HepG2 (cell line): ENCODE measurements at places on chromosomes 11 and 22. TPM values are rescaled to one million over a fixed set of nuclear protein-coding genes. Genes with fewer than 3 reads are reported as not detected.
A peak's percentile ranks its signal among the peaks of the same experiment; 100 is the strongest.

The TMEM218 gene
- 14.0 and 14.2 TPM in 2 replicates for total RNA-seq

The B3GAT1 gene
- not detected in 2 replicates for total RNA-seq

The OR8G1 gene
- not detected in 2 replicates for total RNA-seq

GRCh38 chr11:81246941-81247340 is 1486.7 kb downstream of the FAM181B start:
- H3K36me3 ChIP-seq = no peaks in the 10 kb centered on the region
- H3K4me3 ChIP-seq = no peak overlapping the region
- H3K4me1 ChIP-seq = 0 out of 2 replicates have a peak, but pooled peaks cover 6% of the 10 kb centered on the region
- H3K27ac ChIP-seq = no peak overlapping the region
- H3K27me3 ChIP-seq = no peaks in the 10 kb centered on the region

The LARGE1 gene
- 10.2 and 11.0 TPM in 2 replicates for total RNA-seq

- no peak overlapping the region for H3K27ac ChIP-seq
- no peaks in the 10 kb centered on the region for H3K27me3 ChIP-seq
- H3K4me1 ChIP-seq = no peaks in the 10 kb centered on the region
- H3K4me3 ChIP-seq = no peak overlapping the region
- DNase-seq = no peak
- H3K36me3 ChIP-seq = no peaks in the 10 kb centered on the region
Measured at GRCh38 chr11:104343578-104343977, 179.6 kb upstream of the PDGFD start.

GRCh38 chr11:72721689-72722049 is 30.5 kb downstream of the ARAP1 start:
- H3K36me3 ChIP-seq = peaks cover 47% of the 10 kb centered on the region
- DNase-seq = no peak
- no peaks in the 10 kb centered on the region for H3K27me3 ChIP-seq

The MS4A6A gene
- total RNA-seq = not detected in 2 replicates

GRCh38 chr11:34135439-34135838 is 30.0 kb downstream of the NAT10 start:
- H3K36me3 ChIP-seq = peaks cover 84% of the 10 kb centered on the region
- no peak overlapping the region for H3K27ac ChIP-seq
- no peaks in the 10 kb centered on the region for H3K27me3 ChIP-seq
- H3K4me3 ChIP-seq = no peak overlapping the region

The FDXACB1 gene
- total RNA-seq = 3.4 and 5.5 TPM in 2 replicates

- H3K27me3 ChIP-seq = no peaks in the 10 kb centered on the region
- H3K4me3 ChIP-seq = no peak overlapping the region
- H3K4me1 ChIP-seq = peaks cover 46% of the 10 kb centered on the region
- H3K36me3 ChIP-seq = no peaks in the 10 kb centered on the region
Measured at GRCh38 chr22:31286360-31287255, 5.7 kb downstream of the PIK3IP1 start.

DNA sequence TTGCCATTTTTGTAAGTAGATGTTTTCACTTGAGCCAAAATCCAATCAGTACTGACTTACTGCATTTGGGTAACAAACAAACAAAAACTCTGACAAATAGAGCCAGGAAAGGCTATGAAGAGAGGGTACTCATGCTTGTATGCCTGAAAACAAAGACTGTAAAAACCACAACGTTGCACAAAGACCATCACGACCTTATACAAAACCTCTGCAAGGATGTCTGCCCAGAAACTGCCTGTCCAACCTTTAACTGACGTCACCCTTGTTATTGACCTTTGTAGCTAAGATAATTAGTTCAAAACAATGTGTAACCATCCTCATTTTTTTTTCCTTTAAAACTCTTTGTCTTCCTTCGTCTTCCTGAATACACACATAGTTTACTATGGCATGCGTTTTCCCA is 804 bp upstream of the CREBZF start:
- H3K36me3 ChIP-seq = no peaks in the 10 kb centered on the region
- no peaks in the 10 kb centered on the region for H3K27me3 ChIP-seq
- DNase-seq = no peak
- H3K27ac ChIP-seq = peak overlapping the region; percentile 98
- peak overlapping the region; percentile 95 for H3K4me3 ChIP-seq
- H3K4me1 ChIP-seq = peaks cover 32% of the 10 kb centered on the region

GRCh38 chr11:72226701-72227100 is 2.1 kb downstream of the INPPL1 start:
- no peak overlapping the region for H3K4me3 ChIP-seq
- H3K4me1 ChIP-seq = peaks cover 29% of the 10 kb centered on the region
- H3K36me3 ChIP-seq = peaks cover 25% of the 10 kb centered on the region; the same call in 2 of the 3 replicates

- H3K4me1 ChIP-seq = peaks cover 82% of the 10 kb centered on the region
Measured at GRCh38 chr11:34330653-34331052, 27.2 kb downstream of the ABTB2 start.

The CNGA4 gene
- total RNA-seq = not detected in 2 replicates

- H3K27me3 ChIP-seq = peaks cover 4% of the 10 kb centered on the region
- H3K4me3 ChIP-seq = no peak overlapping the region
- no peaks in the 10 kb centered on the region for H3K4me1 ChIP-seq
- DNase-seq = no peak
Measured at GRCh38 chr11:131683131-131683530, 312.7 kb downstream of the NTM start.

DNA sequence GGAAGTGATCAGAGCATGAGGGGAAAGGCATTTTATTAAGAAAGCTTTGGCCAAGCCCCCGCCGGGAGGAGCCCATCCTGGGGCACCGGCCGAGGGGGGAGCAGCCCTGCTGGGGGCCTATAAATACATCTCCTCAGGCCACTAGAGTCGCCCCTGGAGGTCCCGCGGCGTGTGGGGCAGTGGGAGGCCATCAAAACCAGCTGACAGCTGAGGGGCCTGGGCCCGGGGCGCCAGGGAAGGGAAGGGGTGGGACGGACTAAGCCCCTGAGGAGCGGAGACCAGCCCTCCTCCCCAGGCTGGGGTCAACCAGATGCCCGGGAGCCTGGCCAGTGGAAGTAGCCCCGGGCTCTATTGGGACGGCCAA is 13.1 kb downstream of the SCARF2 start:
- no peaks in the 10 kb centered on the region for H3K27me3 ChIP-seq
- DNase-seq = no peak
- H3K4me1 ChIP-seq = peaks cover 41% of the 10 kb centered on the region
- H3K27ac ChIP-seq = no peak overlapping the region
- H3K4me3 ChIP-seq = peak overlapping the region; percentile 49; the same call in 1 of the 2 replicates
- peaks cover 11% of the 10 kb centered on the region for H3K36me3 ChIP-seq

- DNase-seq = no peak
- no peaks in the 10 kb centered on the region for H3K4me1 ChIP-seq
- H3K27ac ChIP-seq = no peak overlapping the region
- H3K4me3 ChIP-seq = no peak overlapping the region
Measured at GRCh38 chr11:78244080-78244479, 55.4 kb downstream of the USP35 start.

DNA sequence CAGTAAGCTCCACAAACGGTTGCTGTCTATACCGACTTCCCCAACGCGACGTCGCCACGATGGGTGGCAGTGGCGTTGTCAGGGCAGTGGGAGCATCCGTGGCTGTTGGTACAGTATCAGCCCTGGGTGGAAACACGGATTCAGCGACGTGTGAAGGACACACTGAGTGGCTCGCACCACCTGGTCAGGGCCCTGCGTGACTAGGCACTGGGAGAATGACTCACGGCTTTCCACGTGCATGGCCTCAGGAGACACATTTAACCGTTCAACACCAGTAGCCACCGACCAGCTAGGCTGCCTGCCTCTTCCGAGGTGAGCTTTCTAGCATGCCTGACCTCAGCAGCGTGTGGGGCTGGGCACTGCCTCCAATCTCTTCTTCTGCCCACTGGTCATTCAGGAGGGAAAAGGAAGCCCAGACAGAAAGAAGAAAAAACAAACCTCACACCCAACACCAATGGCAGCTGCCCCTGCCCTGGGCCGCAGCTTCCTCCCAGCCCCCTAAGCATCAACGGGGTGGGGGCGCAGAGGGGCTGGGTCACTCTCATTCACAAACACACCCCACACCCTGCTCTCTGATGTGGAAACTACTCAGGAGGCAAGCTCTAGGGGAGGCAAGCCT is 59.0 kb downstream of the MYH9 start:
- H3K4me1 ChIP-seq = peaks cover 56% of the 10 kb centered on the region
- no peaks in the 10 kb centered on the region for H3K27me3 ChIP-seq
- no peak for DNase-seq
- H3K4me3 ChIP-seq = no peak overlapping the region
- H3K27ac ChIP-seq = peak overlapping the region; percentile 45

GRCh38 chr11:2798951-2799761 is 86.4 kb downstream of the CDKN1C start:
- DNase-seq = peak; percentile 21
- peaks cover 16% of the 10 kb centered on the region for H3K27me3 ChIP-seq
- H3K4me3 ChIP-seq = no peak overlapping the region
- H3K4me1 ChIP-seq = peaks cover 7% of the 10 kb centered on the region; the same call in 1 of the 2 replicates
- no peak overlapping the region for H3K27ac ChIP-seq

GRCh38 chr22:47169801-47170140 is 407.3 kb downstream of the TBC1D22A start:
- H3K27me3 ChIP-seq = no peaks in the 10 kb centered on the region
- no peak for DNase-seq
- H3K36me3 ChIP-seq = no peaks in the 10 kb centered on the region; the same call in 1 of the 2 replicates
- no peak overlapping the region for H3K27ac ChIP-seq
- H3K4me3 ChIP-seq = no peak overlapping the region

The LMNTD2 gene
- total RNA-seq = 0.25 and 1.1 TPM in 2 replicates

DNA sequence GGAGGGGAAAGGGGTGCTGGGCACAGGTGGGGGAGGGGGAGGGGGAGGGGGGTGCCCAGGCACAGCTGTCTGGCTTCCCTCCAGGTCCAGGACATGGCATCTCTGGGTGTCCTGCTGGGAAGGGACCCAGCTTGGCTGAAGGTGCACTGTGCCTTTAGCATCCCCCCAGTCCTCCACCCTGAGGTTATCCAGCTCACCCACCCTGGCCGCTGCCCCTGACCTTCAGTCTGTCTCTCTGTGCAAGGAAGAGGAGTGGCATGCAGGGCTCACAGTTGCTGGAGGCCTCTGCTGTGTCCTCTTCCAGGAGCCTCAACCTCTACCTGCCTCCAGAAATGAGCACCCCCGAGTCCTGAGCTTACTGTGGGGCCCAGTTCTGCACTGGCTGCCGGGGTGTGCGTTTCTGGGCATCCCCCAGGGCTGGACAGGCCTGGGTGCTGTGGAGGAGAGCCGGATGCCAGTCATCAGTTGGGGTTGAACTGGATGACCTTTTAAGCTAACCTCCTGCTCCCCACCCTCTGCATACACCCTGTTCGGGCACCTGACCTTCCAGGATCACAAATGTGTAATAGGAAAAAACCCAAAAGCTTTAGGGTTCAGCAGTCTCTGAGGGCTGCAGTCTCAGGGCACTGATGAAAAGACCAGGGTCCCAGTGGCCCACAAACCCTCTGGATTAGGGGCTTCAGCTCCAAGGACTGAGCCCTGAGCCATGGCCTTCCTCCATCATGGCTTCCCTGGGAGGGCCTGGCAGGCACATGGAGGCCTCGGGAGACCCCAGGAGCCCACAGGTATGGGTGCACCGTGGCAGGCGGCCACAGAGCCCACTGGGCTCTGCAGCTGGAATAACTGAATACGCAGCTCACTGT is 9.6 kb upstream of the CTSD start:
- H3K4me3 ChIP-seq = no peak overlapping the region
- no peak for DNase-seq
- no peaks in the 10 kb centered on the region for H3K36me3 ChIP-seq
- peaks cover 14% of the 10 kb centered on the region for H3K4me1 ChIP-seq

GRCh38 chr22:40674274-40674673 is 5.0 kb upstream of the MCHR1 start:
- no peak for DNase-seq
- peaks cover 26% of the 10 kb centered on the region for H3K4me1 ChIP-seq
- H3K27ac ChIP-seq = no peak overlapping the region
- no peaks in the 10 kb centered on the region for H3K36me3 ChIP-seq
- no peaks in the 10 kb centered on the region for H3K27me3 ChIP-seq

The OR5P2 gene
- total RNA-seq = not detected in 2 replicates

DNA sequence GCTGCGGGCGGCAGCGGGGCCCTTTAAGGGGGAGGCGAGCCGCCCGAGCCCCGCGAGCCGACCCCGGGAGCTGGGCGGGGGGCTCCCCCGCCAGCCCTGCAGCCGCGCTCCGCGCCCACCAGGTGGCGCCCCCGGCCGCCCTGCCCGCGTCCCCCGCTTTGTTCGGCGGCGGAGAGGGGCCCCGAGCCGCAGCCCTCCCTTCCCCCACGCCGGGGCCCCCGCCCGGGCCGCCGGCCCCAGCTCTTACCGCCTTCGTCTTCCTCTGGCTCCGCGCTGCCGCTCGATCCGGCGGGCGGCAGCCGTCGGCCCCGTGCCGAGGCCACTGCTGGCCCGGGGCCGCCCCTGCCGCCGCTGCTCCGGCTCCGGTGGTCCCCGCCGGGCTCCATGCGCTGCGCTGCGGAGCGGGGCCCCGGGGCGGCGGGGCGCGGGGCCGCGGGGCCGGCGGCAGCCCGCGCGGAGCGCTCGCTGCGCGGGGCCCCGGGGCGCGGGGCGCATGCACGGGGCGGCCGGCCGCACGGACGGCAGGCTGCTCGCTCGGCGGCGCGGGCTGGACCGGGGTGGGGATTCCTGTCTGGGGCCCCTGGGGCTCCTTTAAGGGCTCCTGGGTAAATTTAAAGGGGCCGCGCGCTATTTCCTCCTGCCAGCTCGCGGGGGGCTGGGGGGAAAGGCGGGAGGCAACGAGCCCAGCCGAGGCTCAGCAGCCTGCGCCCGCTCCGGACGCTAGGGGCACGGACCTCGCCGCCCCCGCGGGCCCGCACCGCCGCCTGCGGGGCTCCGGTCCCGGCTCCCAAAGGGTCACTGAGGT is at the start of gene ZFTA:
ZFTA (minus strand) TSS at position 539 of the 805 bp plus-strand sequence; CDS start at position 386, 153 bp downstream.
- DNase-seq = no peak
- H3K4me1 ChIP-seq = peaks cover 43% of the 10 kb centered on the region
- peak within 1 kb of the TSS; percentile 86 for H3K27ac ChIP-seq
- H3K36me3 ChIP-seq = no peaks in the 10 kb centered on the region
- peaks cover 4% of the 10 kb centered on the region; the same call in 1 of the 3 replicates for H3K27me3 ChIP-seq
- H3K4me3 ChIP-seq = peak within 1 kb of the TSS; percentile 85

The PARVA gene
- total RNA-seq = 9.1 and 10.5 TPM in 2 replicates

GRCh38 chr11:2318707-2319106 is 16.9 kb downstream of the TSPAN32 start:
- no peak overlapping the region for H3K4me3 ChIP-seq
- no peaks in the 10 kb centered on the region for H3K4me1 ChIP-seq
- H3K36me3 ChIP-seq = no peaks in the 10 kb centered on the region
- H3K27me3 ChIP-seq = peaks cover 8% of the 10 kb centered on the region; the same call in 1 of the 2 replicates
- no peak for DNase-seq

GRCh38 chr22:49513358-49513851 is 314.3 kb downstream of the BRD1 start:
- no peaks in the 10 kb centered on the region for H3K4me1 ChIP-seq
- no peaks in the 10 kb centered on the region for H3K36me3 ChIP-seq
- H3K27ac ChIP-seq = no peak overlapping the region
- H3K4me3 ChIP-seq = no peak overlapping the region

The SLC22A8 gene
- total RNA-seq = 0.04 TPM in 1 of 2 replicates, not detected in the other

GRCh38 chr22:39134366-39135091 is 18.0 kb downstream of the CBX7 start:
- peaks cover 44% of the 10 kb centered on the region for H3K4me1 ChIP-seq
- DNase-seq = no peak
- H3K27ac ChIP-seq = no peak overlapping the region
- no peak overlapping the region for H3K4me3 ChIP-seq

GRCh38 chr11:19089421-19089820 is 27.5 kb upstream of the ZDHHC13 start:
- DNase-seq = no peak
- H3K36me3 ChIP-seq = no peaks in the 10 kb centered on the region
- H3K4me3 ChIP-seq = no peak overlapping the region
- no peak overlapping the region for H3K27ac ChIP-seq
- H3K4me1 ChIP-seq = no peaks in the 10 kb centered on the region

The YPEL4 gene
- total RNA-seq = not detected in 2 replicates

- peak overlapping the region; percentile 30 for H3K27ac ChIP-seq
- peaks cover 4% of the 10 kb centered on the region; the same call in 1 of the 2 replicates for H3K36me3 ChIP-seq
- no peak overlapping the region for H3K4me3 ChIP-seq
- DNase-seq = no peak
- H3K27me3 ChIP-seq = no peaks in the 10 kb centered on the region
Measured at GRCh38 chr11:34316347-34317035, 41.3 kb downstream of the ABTB2 start.

GRCh38 chr11:35207471-35208403 is 68.8 kb downstream of the CD44 start:
- DNase-seq = no peak
- no peaks in the 10 kb centered on the region for H3K27me3 ChIP-seq
- no peaks in the 10 kb centered on the region for H3K36me3 ChIP-seq
